ENCODE measurements at places on chromosomes 3 and 15.

GRCh38 chr3:120438665-120439370 is 12.0 kb downstream of the FSTL1 start:
- DNase-seq = peak; percentile 93

DNA sequence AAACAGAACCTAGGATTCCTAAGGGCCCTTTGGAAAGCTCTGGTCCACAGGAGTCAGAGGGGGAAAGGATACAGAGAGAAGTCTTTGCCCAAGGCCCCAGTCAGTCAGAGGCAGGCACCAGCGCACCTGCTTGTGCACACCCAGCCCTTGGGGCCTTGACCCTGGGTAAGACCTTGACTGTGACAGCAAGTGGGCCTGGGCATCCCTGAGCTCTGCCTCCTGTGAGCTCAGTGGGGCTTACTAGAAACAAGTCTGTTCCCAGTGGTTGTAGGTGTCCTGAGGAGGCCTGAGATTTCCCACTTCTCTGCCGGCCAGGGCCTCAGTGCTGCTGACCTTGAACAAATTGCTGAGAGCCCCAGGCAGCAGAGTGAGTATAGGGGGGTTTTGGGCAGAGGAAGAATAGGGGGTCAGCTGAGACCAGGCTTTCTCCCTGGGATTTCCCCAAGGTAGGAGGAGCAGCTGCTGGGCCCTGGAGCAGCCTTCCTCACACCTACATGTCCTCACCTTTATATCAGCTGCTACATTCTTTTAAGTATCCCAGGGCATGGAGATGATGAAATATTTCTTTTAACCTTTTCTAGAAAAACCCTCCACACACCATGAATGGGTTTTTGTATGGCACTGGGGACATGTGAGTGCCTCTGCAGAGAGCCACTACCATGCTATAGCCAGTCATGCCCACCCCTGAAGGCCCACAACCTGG is 9.7 kb upstream of the DAG1 start:
- no peak for DNase-seq

- DNase-seq = no peak
These were observed 38.6 kb downstream of the TRIM71 start for GRCh38 chr3:32856355-32856889.

- DNase-seq = no peak
These were observed 2.4 kb downstream of the RASA2 start for GRCh38 chr3:141489203-141489602.

DNA sequence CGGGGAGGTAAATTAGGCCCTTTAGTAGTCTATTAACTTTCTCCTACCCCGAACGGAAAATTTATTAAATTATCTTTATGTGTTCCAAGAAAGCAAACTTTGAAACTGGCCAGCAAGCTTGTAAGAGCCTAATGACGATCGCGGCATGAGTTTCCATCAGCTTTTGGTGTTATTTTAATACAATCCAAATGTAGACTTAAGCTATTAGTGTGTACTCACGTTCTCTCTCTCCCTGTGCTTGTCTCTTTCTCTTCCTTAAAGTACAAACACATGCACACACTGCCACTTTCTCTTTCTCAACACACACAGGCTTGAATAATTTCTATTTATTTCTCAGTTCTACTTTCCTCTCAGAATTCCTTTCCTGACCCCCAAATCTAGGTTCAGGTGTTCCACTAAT is 108.8 kb upstream of the MME start:
- DNase-seq = no peak

DNA sequence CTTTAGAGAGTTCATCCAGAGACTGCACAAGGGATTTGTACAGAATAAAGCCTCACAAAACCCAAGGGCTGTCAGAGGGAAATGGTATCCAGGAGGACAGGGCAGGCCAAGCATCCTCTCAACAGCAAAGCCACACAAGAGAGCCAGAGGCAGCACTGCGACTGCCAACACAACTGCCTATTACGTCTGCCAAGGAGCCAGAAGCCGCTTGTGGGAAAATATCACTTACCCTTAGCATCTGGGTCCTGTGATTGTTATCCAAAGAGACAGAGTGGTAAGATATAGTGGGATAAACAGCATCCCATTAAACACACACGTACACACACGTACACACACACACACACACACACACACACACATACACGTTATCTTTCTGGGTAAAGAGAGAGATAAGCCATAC is 618.3 kb upstream of the AGTR1 start:
- DNase-seq = no peak

DNA sequence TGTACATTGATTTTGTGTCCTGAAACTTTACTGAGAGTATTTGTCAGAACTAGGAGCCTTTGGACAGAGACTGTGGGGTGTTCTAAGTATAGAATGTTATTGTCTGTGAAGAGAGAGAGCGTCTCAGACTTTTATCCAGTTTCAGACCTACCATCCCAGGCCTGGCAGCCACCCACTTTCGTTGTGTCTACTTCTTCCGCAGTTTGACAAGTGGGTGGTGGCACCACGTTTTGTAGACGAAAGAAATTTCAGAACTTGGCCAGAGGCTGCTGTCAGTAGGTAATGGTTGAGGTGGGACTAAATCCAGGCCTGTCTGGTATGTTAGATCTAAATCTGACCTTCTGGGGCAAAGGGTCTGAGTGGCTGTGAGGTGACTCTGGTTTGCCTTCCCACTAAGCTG is 13.4 kb upstream of the TRAK1 start:
- DNase-seq = no peak

- no peak for DNase-seq
These were observed 53.6 kb downstream of the ANKRD28 start for GRCh38 chr3:15744176-15744575.

DNA sequence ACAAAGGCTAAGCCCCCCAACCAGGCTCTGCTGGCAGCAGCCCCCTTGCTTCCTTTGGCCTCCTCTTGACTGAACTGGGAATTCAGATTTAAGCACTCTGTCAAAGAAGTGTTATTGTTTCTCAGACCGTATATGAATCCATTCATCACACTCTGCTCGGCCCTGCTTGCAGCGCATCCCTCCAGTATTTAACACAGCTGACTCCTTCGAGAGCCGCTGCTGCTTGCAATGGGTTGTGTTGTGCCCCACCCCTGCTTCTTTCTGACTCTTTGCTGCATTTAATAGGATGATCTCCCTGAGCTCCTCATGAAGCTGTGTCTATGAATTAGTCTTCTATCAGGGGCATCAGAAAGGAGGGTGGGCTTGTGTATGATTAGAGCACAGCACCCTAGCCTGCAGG is 31.2 kb downstream of the C3orf20 start:
- no peak for DNase-seq

- DNase-seq = no peak
These were observed 80.2 kb upstream of the C15orf39 start for GRCh38 chr15:75121491-75121890.

- no peak for DNase-seq
These were observed 10.5 kb upstream of the SCAANT1 start for GRCh38 chr3:63922491-63923199.

DNA sequence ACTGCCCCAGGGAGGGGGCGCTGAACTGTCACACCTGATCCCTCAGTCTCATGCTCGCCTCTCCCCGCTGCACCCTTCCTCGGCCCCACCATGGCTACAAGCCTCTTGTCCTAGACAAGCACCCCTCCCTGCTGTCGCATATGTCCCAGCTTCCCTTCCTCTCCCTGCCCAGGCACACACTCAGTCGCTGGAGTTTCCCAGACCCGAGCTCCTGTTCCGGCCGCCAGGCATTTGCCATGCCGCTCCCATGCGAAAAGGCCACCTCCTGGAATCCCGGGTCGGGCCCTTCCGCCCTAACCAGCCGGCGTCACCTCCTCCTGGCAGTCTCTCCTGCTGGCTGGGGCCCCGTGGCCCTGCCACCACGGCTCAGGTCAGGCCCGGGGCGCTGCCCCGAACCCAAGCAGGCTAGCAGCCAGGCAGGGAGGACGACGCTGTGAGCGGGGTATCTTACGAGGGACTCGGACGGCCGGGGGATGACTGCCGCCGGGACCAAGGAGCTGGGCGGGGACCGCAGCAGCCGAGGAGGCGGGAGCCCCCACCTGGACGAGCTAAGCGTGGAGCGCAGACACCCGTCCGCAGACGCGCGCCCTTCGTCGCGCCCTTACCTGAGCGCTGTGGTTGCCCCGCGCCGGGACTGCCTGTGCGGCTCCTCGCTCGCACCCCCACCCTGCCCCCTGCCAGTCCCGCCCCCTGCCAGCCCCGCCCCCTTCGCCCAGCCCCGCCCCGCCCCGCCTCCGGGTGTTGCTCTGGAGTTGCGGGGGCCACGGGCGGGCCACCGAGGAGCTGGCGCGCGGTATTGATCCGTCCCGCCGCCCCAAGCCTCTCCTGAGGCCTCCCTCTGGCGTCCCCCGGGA is at the start of gene ALS2CL:
Gene ALS2CL (minus strand): TSS at position 642 of the 854 bp plus-strand sequence. CDS start 4,239 bp downstream, outside the sequence.
- no peak for DNase-seq

DNA sequence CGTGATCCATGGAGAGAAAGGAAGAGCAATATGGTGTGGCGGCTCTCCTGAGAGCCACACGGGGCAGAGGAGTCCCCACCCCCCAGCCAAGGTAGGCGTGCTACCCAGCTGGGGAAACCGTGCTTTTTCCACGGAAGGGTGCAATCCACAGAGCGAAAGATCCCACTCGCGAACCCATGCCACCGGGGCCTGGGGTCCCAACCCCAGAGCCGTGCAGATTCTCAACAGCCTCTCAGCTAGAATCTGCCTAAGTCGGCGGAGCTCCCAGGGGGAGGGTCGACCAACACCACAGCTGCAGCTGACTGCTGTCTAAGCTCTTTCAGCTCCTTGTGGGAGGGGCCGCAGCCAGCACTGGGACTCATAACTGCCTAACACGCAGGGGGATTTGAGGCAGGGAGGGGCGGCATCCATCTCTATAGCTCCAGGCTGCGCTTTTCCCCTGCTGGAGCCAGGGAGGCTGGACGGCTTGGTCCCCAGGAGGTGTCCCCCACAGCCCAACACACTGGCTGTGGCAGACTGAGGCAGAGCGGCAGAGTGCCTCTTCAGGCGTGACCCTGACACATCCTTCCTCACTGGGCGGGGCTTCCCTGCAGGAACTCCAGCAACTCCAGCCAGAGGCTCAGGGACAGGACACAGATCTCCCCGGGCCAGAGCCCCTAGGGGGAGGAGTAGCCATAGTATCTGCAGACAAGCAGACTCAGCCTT is 107.6 kb upstream of the ZBTB20 start:
- no peak for DNase-seq

DNA sequence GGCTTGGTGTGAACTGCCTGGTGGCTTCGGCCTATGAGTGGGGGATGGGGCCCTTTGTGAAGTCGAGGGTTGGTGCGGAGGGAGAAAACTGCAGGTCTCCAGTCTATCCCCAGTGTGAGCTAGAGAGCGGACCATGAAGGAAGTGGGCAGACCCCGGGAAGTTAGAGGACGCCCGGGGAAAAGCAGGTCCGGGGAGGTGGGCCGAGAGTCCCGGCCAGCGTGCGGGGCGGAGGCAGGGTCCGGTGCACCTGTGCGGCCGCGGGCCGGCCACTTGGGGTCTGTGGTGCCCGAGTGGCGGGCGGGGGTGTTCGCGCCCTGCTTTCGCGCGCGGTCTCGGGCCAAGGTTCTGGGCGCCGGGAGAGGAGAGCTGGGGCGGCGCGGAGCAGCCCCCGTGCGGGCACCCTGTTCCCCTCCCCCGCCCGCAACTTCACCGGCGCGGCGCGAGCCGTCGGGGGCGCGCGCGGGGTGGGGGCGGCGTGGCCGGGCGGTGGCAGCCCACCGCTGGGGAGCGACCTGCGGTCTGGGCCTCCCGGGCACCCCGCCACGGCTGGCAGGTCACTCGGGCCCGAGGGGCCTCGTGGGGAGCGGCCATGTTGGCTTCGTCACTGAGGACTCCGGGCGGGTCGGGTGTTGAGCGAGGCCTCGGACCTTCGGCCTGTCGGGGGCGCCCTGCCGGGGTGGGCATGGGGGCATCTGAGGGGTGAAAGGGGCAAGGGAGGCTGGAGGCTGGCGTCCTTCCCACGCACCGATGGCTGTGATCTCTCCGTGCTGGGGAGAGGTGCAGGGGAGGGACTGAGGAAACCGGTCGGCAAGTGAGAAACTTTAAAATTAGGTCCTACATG is 4.8 kb downstream of the UBE2E1 start:
- DNase-seq = no peak

- no peak for DNase-seq
These were observed 109.3 kb downstream of the GMPS start for GRCh38 chr3:155979746-155980145.

All from fibroblast of pulmonary artery (primary cell).